ENCODE measurements at places on chromosomes 12 and 14. TPM values are rescaled to one million over a fixed set of nuclear protein-coding genes. Genes with fewer than 3 reads are reported as not detected.

Gene GALNT8
- 2.9 TPM for total RNA-seq

Gene KRT71
- not detected for total RNA-seq

Gene BEGAIN
- total RNA-seq, result 3.1 TPM

Gene BTBD6
- 28.6 TPM for total RNA-seq

Gene KRT77
- total RNA-seq, result not detected

Gene PLBD1
- 55.3 TPM for total RNA-seq

DNA sequence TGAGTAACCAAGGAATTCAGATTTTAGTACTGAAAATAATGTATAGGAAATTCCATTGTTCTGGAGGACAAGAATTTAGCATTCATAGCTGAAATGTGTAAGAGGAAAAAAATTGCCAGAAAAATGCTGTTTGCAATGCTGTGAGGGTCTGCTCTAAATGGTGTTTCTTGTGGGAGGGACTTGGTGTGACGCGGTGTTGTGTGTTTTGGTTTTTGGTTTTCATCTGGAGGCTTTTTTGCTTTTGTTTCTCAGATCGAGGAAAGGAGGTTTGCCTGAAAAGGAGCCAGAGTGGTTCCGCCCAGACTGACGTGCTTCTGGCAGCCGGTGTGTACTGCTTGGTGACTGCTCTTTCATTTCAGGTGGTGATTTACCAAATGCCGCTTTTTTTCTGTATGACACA is 211.8 kb upstream of the HMGA2 start:
- no peak for DNase-seq

DNA sequence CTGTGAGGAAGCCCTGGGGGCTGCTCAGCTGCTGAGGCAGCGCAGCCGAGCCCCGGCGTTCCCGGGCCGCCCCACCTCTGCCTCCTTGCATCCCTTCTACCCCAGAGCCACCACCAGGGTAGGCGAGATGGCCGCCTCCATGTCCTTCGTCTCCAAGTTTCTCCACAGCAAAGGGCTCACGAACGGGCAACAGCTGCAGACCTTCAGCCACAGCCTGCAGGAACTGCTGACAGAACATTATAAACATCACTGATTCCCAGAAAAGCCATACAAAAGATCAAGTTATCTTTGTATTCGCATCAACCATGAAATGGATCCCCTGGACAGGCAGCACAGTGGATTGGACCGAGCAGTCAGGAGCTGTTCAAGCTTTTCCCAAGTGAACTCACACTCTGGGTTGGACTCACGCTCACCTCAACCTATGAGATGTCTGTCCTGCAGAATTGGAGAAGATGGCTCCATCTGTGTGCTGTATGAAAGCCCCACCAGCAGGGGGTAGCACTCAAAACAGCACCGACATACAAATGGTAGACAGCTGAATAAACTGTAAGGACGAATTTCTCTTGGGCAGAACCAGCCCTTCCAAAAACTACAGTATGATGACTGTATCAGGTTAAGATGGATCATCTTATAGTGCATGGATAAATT is 19.4 kb upstream of the A2M start:
- DNase-seq, result no peak

- peak; percentile 63 for DNase-seq
Measured at GRCh38 chr14:69460093-69460701, 24.3 kb upstream of the PLEKHD1 start.

- DNase-seq, result no peak
Measured at GRCh38 chr14:78666336-78667056, 496.3 kb downstream of the NRXN3 start.

- DNase-seq, result no peak
Measured at GRCh38 chr12:98343002-98343567, 172.3 kb upstream of the TMPO start.

DNA sequence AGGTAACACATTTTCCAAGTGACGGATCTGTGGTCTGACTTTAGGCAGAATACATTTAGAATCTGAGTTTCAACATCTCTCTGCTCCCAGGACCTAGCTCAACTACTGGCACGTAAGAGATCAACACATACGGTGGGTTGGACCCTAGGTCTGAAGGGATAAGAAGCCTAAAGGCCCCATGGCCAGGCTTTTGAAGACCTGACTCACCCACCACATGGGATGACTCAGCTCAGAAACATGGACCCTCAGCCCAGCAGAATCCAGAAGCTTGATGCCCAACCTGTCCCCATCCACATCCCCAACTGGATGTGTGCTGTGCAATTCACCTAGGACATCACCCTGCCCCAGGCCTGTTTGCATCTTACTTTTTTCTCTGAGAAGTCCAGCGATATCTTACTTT is 770.2 kb downstream of the BCL11B start:
- no peak for DNase-seq

GRCh38 chr12:111467092-111467856 is 61.6 kb downstream of the SH2B3 start:
- no peak for DNase-seq

DNA sequence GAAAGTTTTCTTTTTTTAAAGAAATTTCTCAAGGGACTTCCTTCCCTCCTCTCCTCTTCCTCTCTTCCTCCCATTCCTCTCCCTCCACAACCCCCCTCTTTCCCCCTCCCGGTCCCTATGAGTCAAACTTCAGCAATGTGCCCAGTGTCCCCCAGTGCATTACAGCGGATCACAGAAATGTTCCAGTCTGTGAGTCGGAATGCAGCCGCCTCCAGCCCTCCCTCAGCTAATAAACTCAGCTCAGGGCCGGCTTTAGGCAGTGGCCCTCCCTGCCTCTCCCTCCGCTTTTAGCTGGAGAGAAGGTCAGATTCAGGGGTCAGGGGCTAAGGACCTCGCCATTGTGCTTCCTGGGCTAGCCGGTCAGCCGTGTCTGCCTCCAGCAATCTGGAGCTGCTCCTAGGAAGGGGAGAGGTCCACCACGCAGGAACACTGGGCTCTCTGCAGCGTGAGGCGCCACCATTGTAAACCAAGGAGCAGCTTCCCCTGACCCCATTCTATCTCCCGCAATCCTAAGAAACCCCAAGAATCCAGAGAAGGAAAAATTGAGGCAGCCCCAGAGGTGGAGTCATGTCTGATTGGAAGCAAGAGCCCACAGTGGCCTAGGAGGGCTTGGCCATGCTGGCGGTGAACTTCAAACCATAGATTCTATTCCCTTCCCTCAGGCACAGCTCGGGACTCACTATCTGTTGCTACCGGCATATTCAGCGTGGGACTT is 1.1 kb upstream of the HDAC7 start:
- peak; percentile 90 for DNase-seq

- no peak for DNase-seq
Measured at GRCh38 chr12:110252716-110253115, 28.3 kb upstream of the ATP2A2 start.

DNA sequence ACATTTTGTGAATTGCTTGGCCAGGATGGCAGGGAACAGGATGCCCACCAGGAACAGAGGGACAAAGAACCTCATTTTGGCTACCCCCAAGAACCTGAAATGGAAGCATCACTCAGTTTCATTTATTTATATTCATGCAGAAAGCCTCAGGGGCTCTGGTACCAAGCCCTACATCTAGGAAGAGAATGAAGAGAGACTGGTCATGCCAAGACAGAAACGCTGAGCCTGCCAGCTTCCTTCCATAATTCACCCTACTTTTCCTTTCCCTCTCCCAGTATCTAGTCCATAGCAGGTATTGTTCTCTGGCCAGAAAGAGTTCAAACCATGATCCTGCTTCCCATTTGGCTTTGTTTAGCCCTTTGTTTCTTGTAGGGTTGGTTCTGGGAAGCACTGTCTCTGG is at the start of gene LALBA:
Gene LALBA, minus strand, starts transcription at position 101 of the 400 bp plus-strand sequence. Its CDS starts 26 bp downstream, at position 75.
- DNase-seq, result no peak

GRCh38 chr14:91373591-91374254 is 43.9 kb downstream of the CCDC88C start:
- no peak for DNase-seq

- no peak for DNase-seq
Measured at GRCh38 chr14:24681056-24681455, 47.1 kb upstream of the GZMB start.

DNA sequence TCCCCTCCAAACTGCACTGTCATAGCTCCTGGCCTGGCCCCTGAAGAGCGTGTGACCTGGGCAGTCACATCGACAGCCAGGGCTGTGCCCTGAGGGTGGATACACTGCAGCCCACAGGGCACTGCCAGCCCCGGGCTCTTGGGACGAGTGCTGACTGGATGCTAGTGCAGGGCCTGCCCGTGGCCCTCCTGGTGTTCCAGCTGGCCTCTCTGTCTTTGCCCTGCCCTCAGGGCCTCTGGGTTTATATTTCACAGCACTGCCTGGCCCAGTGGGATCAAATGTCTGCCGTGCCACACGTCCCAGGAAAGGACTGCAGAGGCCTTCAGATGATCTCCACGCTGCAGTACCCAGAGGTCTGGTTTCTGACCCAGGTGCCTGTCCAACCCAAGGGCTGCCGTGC is 10.1 kb upstream of the CCDC197 start:
- no peak for DNase-seq

Measured in urinary bladder (tissue), 4 donors.